ENCODE measurements at places on chromosomes 4 and X. TPM values are rescaled to one million over a fixed set of nuclear protein-coding genes. Genes with fewer than 3 reads are reported as not detected.

CSAG2 gene
- not detected for total RNA-seq

HTN3 gene
- total RNA-seq, result not detected

ABRAXAS1 gene
- 14.0 TPM for total RNA-seq

DNA sequence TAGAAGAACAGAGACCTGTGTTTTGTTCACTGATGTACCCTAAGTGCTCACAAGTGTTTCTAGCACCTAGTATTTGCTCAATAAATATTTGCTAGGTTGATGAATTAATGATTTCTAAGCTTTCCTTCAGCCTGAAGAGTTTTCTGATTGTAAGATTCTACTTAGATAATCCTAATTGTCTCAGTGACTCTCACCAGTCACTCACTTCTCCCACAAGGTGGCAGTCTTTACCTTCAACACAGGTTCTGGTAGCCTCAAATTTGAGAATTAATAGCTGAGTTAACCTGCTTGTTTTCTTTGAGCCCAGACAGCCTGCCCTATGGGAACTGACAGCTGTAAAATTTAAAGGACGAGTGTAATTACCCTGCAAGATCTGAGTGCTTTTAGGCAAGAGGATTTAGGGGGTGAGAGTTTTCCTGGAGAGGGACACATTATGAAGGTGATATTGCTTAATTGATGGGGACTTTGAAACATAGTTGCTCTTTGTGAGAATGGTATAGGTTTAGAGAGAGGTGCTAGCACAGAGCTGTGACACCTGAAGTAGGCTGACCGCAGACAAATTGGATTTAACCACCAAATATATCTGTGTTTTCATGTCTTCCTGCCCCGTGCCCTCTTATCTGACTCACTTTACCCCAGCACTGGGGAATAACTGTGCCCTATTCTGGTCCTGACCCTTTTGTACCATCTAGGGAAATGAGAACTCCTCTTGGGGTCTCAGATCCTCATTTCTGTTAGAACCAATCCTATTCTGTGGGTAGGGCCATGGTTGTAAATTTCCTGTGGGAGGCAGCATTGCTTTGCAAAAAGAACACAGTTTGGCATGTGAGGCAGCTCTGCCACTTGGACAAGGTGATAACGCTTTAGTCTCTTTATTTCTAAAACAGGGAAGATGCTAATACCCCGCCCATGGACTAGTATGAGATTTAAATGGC, 27.7 kb downstream of the CD38 start:
- no peak overlapping the region for H3K27ac ChIP-seq
- H3K36me3 ChIP-seq, result no peaks in the 10 kb centered on the region
- H3K4me1 ChIP-seq, result no peaks in the 10 kb centered on the region
- no peaks in the 10 kb centered on the region for H3K27me3 ChIP-seq
- no peak overlapping the region for H3K4me3 ChIP-seq
- DNase-seq, result no peak

GRCh38 chr4:186348433-186348832, 82.4 kb downstream of the F11 start:
- no peaks in the 10 kb centered on the region for H3K4me1 ChIP-seq
- no peaks in the 10 kb centered on the region for H3K27me3 ChIP-seq
- no peak overlapping the region for H3K27ac ChIP-seq
- H3K36me3 ChIP-seq, result no peaks in the 10 kb centered on the region
- no peak overlapping the region for H3K4me3 ChIP-seq

- H3K27ac ChIP-seq, result no peak overlapping the region
- H3K27me3 ChIP-seq, result no peaks in the 10 kb centered on the region
- no peak overlapping the region for H3K4me3 ChIP-seq
- no peaks in the 10 kb centered on the region for H3K36me3 ChIP-seq
Observed at GRCh38 chr4:165627548-165627947, 245.5 kb upstream of the TLL1 start.

MAGEA11 gene
- not detected for total RNA-seq

IL2 gene
- total RNA-seq, result not detected

- H3K4me1 ChIP-seq, result peaks cover 4% of the 10 kb centered on the region
- H3K4me3 ChIP-seq, result no peak overlapping the region
- H3K27me3 ChIP-seq, result no peaks in the 10 kb centered on the region
- DNase-seq, result no peak
- H3K36me3 ChIP-seq, result no peaks in the 10 kb centered on the region
Observed at GRCh38 chr4:165514739-165515138, 135.9 kb downstream of the CPE start.

- no peak overlapping the region for H3K27ac ChIP-seq
- H3K4me3 ChIP-seq, result no peak overlapping the region
- no peaks in the 10 kb centered on the region for H3K27me3 ChIP-seq
- no peaks in the 10 kb centered on the region for H3K36me3 ChIP-seq
- no peak for DNase-seq
Observed at GRCh38 chr4:129043523-129043922, 49.8 kb downstream of the SCLT1 start.
